ENCODE measurements at places on chromosomes 3 and 15.

GRCh38 chr15:95323796-95324195 is 1006.7 kb upstream of the NR2F2 start:
- no peak for DNase-seq

GRCh38 chr3:94098452-94098851 is 35.6 kb downstream of the NSUN3 start:
- DNase-seq = no peak

DNA sequence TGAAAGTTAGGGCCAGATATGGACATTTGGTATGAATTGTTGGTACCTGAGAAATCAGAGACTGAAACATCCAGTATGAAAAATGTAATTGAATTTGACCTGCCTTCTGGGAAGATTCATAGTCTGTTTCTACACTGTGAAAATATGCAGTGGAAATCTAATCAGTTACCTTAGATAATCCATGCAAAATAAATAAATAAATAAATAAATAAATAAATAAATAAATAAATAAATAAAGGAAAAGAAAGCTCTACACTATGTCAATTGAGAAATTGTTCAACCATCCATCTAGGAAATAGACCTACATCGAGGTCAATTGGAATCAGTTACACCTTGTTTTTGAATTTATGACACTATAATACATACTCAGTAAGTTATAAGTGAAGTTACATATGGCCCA is 252.3 kb downstream of the VGLL3 start:
- DNase-seq = no peak

- DNase-seq = no peak
Measured at GRCh38 chr15:66701422-66702034, 508 bp upstream of the SMAD6 start.

- no peak for DNase-seq
Measured at GRCh38 chr3:107238787-107239186, 138.5 kb upstream of the CCDC54 start.

DNA sequence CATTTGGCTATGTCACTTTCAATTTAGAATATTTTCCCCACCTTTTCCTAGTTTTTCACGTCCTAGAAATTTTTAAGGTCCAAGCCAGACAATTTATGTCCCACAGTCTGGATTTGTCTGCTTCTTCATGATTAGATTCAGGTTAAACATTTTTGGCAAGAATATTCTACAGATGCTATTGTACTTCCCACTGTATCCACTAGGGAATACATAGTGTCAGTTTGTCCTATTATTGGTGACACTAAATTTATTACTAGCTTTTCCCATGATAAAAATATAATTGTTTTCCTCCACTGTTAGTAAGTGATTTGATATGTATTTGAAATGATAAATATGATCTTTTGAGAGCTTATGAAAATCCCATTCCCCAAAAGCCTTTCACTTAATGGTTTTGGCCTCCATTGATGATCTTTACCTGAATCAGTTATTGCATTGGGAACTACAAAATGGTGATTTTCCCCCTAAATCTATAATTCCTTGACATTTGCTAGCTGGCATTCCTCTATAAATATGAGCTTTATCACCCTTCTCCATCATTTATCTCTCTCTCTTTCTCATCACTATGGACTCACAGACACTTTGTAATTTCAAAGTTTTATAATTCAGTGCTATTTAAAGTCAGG is 8.3 kb downstream of the ARL14 start:
- no peak for DNase-seq

- DNase-seq = no peak
Measured at GRCh38 chr3:118505784-118506183, 528.9 kb downstream of the IGSF11 start.

DNA sequence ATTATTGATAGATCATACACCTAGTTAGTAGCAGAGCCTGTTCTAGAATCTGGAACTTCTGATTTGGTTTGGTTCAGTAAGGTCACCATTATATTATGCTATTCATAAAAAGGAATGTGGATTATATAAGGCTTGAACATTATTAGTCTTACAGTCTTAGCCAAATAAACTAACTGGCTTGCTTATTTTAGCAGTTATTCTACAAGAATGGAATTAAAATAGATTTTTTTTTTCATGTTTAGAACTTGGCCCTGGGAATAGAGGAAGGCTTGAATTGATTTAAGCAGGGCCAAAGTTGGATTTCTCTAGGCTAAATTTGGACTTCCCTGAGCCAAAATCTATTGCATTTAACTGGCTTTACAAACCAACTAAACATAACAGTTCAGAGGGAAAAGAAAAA is 24.4 kb downstream of the DTWD1 start:
- DNase-seq = no peak

DNA sequence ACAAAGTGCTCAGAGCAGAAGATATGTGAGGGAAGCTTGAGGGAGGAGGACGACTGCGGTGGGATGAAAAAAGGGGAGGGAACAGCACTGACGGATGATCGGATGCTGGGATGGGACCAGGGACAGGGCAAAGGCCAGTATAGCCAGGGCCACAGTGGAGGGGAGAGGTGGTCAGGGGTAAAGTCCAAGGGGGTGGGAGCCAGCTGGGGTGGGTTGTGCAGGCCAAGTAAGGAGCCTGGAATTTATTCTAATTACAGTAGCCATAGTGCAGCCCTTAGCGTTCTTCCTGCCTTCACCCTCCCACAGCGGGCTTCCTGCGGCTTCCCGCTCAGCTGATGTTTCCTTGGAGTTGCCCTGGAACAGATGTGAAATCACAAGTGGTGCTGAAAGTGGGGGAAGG is 7.6 kb upstream of the APEH start:
- no peak for DNase-seq

- DNase-seq = no peak
Measured at GRCh38 chr3:183638101-183638852, 2.9 kb downstream of the KLHL24 start.

- no peak for DNase-seq
Measured at GRCh38 chr3:44963571-44964325, 12.2 kb downstream of the ZDHHC3 start.

DNA sequence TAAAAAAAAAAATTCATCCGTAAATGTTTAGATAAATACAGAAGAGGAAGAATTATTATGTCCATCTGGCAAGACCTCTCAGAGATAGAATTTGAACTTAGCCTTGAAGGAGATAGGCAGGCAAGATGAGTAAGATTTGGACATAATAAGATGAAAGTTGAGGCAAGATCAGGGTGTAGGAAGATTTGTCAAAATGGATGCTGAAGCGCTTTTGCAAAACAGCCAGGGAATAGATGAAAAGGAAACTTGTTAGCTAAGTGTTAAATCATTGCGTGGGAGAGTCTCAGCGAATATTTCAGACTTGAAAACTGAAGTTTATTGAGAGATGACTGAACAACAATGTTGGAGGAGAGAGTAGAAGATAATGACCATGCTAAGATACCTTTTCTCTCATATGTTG is 7.2 kb downstream of the BRK1 start:
- DNase-seq = no peak

GRCh38 chr15:62901087-62901486 is 141.5 kb upstream of the TPM1 start:
- DNase-seq = no peak

DNA sequence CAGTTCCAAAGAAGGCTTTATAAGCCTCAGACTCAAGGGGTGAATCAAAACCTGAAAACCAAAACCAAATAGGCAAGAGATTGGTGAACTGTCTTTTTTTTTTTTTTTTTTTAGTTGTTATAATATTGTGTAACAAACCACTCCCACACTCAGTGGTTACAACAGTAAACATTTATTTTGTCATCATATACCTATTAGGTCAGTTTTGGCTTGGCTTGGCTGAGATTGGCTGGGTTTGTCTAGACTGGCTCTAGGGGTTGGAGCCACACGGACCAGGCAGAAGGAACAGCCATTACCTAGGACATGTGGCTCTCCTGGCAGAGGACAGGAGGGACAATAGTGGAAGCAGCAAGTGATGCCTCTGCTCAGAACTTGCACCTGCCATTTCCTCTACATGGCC is 26.4 kb upstream of the RYR3 start:
- DNase-seq = peak; percentile 11

GRCh38 chr15:28974142-28974541 is 88.4 kb downstream of the APBA2 start:
- no peak for DNase-seq

- DNase-seq = no peak
Measured at GRCh38 chr3:106121491-106122289, 252.9 kb upstream of the CBLB start.

DNA sequence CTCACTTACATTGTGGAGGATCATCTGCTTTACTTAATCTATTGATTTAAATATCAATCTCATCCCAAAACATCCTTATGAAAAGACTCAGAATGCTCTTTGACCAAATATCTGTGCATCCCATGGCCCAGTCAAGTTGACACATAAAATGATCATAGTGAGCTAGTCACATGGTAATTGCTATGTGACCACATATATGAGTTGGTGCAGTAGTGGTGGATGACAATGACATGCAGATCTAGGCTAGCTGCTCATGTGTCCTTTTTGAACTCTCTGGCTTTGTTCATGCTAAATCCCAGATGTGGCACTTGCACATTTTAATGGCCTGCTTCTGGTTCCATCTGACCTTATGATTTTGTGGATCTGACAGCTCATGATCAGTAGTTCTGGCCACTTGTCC is 156.2 kb downstream of the NFKBIZ start:
- no peak for DNase-seq

DNA sequence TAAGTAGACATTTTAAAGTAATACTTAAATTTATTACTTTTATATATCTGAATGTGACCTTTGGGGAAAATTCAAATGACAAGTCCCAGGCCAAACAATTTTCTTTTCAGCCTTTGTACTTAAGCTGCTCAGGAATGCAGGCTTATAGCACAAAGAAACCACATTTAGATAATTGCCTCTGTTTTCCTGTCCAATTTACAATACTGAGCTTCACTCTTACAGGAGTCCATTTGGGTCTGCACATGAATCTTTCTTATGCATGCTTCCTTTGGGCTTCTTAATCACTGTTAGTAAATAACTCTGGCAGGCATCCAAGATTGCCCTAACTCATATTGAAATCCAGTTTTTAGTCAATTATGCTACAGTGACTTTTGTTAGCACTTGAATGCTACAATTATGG is 459.4 kb upstream of the TGFBR2 start:
- no peak for DNase-seq

GRCh38 chr3:141452045-141452444 is 34.8 kb upstream of the RASA2 start:
- DNase-seq = peak; percentile 54

- DNase-seq = no peak
Measured at GRCh38 chr15:60890375-60891230, 338.5 kb downstream of the RORA start.

GRCh38 chr15:27550635-27551034 is 548.5 kb downstream of the OCA2 start:
- no peak for DNase-seq

- DNase-seq = no peak
Measured at GRCh38 chr3:191383124-191383523, 52.8 kb upstream of the UTS2B start.

DNA sequence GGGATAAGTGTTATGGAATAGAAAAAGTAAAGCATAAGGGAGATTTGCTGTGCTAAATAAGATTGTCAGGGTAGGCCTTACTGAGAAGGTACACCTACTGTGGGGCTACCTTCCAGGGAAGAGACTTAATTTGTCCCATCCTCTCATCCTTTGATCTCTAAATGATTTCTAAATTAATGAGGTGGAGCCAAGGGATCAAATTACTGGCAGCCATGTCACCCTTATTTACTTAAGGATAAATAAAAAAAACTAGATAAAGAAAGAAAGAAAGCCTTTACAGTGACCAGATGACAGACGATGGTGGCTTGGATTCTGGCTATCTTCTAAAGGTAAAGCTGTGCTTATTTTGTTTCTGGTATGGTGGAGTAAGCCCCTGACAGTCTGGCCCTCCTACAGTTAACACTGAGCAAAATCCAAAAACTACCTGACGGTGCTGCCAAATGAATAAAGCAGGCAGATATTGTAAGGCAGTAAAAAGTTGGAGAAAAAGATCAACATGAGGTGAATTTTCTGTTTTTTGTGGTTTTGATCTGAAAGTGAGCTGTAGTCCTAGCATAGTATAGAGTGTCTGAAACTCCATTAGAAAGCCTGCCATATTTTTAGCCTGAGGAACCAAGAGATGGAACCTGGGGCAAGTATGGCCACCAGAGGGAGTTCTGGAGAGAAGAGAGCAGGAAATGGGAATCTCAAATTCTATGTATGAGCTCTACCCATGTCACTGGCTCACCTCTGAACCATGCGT is 285.1 kb upstream of the MANF start:
- DNase-seq = peak; percentile 22

DNA sequence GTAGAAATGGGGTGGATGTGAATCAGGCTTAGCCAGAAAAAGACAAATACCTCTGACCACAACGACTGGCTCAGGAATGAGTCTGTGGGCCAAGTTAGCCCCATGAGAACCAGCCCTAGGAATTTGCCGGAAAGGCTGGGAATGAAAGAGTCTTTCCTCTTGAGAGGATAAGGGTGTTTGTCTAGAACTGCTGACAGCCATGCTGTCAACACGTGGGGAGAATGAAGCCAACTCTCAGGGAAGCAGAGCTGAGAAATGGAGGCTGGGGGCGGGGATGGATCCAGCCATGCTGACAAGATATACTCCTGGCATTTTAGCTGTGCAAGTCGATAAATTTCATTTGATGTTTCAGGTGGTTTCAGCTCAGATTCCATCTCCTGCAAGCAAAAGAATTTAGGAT is 10.6 kb upstream of the SLC6A1 start:
- no peak for DNase-seq

- no peak for DNase-seq
Measured at GRCh38 chr15:64905119-64905831, 6.4 kb upstream of the ANKDD1A start.

DNA sequence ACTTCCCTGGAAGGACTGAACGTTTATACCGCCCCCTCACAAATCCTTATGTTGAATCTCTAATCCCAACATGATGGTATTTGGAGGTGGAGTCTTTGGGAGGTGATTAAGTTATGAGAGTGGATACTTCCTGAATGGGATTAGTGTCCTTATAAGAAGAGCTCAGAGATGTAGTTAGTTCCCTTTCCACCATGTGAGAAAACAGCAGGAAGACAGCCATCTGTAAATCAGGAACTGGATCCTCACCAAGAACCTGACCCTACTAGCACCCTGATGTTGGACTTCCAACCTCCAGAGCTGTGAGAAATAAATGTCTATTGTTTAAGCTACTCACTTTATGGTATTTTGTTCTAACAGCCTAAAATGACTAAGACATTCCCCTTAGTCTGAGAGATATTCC is 33.3 kb upstream of the SACM1L start:
- DNase-seq = no peak

- no peak for DNase-seq
Measured at GRCh38 chr3:128815318-128816064, 63.9 kb upstream of the ACAD9 start.

DNA sequence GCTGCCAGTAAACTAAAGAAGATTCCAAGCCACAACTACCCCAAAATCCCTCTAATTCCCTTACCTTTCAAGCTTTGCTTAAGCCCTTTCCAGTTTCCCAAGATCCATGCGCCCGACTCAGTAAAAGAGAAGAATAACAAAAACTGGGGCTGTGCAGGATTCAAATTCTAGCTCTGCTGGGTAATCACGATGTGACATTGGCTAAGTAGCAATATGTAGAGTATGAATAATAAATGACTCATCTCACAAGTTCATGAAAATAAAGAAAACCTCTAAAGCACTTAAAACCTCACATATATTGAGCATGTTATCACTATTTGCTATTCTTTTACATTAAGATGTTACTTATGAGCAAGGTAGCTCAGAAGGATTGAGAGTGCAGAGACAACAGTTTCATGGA is 522.2 kb upstream of the ZNF717 start:
- DNase-seq = no peak

Measured in NCI-H2081 (cell line).